Left lung (tissue), 14 donors: ENCODE measurements at places on chromosomes 1 and 21. TPM values are rescaled to one million over a fixed set of nuclear protein-coding genes. Genes with fewer than 3 reads are reported as not detected.

The MYBPH gene
- not detected for polyA plus RNA-seq

The BSDC1 gene
- 61.1 TPM for polyA plus RNA-seq

DNA sequence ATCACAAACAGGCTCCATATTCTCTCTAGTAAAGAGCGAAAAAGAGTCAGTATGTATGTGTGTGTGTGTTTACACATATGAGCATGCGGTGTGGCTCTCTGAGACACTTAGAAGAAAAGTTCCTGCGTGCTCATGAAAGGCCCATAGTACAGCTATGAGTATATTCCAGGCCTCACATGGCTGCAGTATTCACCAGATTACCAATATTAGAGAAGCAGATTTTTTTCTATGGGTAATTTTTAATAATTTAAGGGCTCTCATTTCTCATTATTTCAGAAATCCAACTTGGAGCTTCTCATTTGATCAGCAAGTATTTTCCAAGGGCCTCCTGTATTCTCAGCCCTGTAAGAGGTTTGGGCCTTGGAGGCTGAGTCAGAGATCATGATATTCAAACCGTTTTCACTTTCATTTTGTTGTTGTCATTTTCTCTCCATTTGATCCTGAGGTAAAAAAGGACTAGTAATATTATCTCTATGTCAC lies 232.9 kb upstream of the SGIP1 start:
- H3K36me3 ChIP-seq, result no peaks in the 10 kb centered on the region
- no peak for DNase-seq
- peak overlapping the region; percentile 70 for H3K27ac ChIP-seq

The MEGF6 gene
- polyA plus RNA-seq, result 69.1 TPM

GRCh38 chr1:247639381-247639981 lies 34.1 kb downstream of the OR2G3 start:
- H3K27me3 ChIP-seq, result no peaks in the 10 kb centered on the region
- H3K4me1 ChIP-seq, result no peaks in the 10 kb centered on the region
- H3K36me3 ChIP-seq, result no peaks in the 10 kb centered on the region
- no peak overlapping the region for H3K27ac ChIP-seq
